ENCODE measurements at places on chromosomes 11 and 22. TPM values are rescaled to one million over a fixed set of nuclear protein-coding genes. Genes with fewer than 3 reads are reported as not detected.

MIOX gene
- total RNA-seq: not detected

SHANK3 gene
- 13.6 TPM for total RNA-seq

TMEM45B gene
- total RNA-seq: 0.69 TPM

GAS2L1 gene
- 6.5 TPM for total RNA-seq

C1QTNF6 gene
- total RNA-seq: 4.4 TPM

C11orf65 gene
- 1.6 TPM for total RNA-seq

MAPK8IP2 gene
- total RNA-seq: 76.6 TPM

OR8B2 gene
- not detected for total RNA-seq

GGTLC2 gene
- not detected for total RNA-seq

LGALS1 gene
- 107 TPM for total RNA-seq

TST gene
- 8.1 TPM for total RNA-seq

MYBPC3 gene
- total RNA-seq: not detected

KRTAP5-2 gene
- not detected for total RNA-seq

UBE2L3 gene
- total RNA-seq: 44.1 TPM

TMEM151A gene
- total RNA-seq: 23.5 TPM

RIMBP3C gene
- total RNA-seq: 0.69 TPM

LRRC55 gene
- total RNA-seq: 26.8 TPM

TALDO1 gene
- 76.1 TPM for total RNA-seq

CECR2 gene
- 6.0 TPM for total RNA-seq

KDELR3 gene
- total RNA-seq: 1.2 TPM

CSNK2A3 gene
- 6.9 TPM for total RNA-seq

PRR33 gene
- total RNA-seq: not detected

PRPF19 gene
- 47.3 TPM for total RNA-seq

TSKU gene
- total RNA-seq: 4.6 TPM

MEN1 gene
- 18.0 TPM for total RNA-seq

SLC22A8 gene
- total RNA-seq: 1.2 TPM

FGF3 gene
- not detected for total RNA-seq

UPK3A gene
- not detected for total RNA-seq

OR8D1 gene
- total RNA-seq: not detected

OR2AT4 gene
- not detected for total RNA-seq

PHETA2 gene
- total RNA-seq: 3.5 TPM

PRAME gene
- total RNA-seq: not detected

MMP10 gene
- total RNA-seq: 0.23 TPM

BACE1-AS gene
- total RNA-seq: 7.2 TPM

CEP126 gene
- 12.9 TPM for total RNA-seq

OR52I2 gene
- total RNA-seq: not detected

SULT4A1 gene
- 49.4 TPM for total RNA-seq

TP53AIP1 gene
- 1.2 TPM for total RNA-seq

RIC3 gene
- 72.9 TPM for total RNA-seq

KDM4E gene
- not detected for total RNA-seq

DPAGT1 gene
- total RNA-seq: 11.3 TPM

C11orf97 gene
- total RNA-seq: 2.5 TPM

ARHGAP42 gene
- 15.2 TPM for total RNA-seq

MS4A15 gene
- not detected for total RNA-seq

OR52H1 gene
- total RNA-seq: 0.69 TPM

TMPRSS4 gene
- not detected for total RNA-seq

FREY1 gene
- 1.2 TPM for total RNA-seq

LINC01488 gene
- total RNA-seq: not detected

VWCE gene
- total RNA-seq: 1.4 TPM

UBE4A gene
- 62.3 TPM for total RNA-seq

TENM4 gene
- 71.5 TPM for total RNA-seq
